ENCODE measurements at places on chromosomes 3 and 15. TPM values are rescaled to one million over a fixed set of nuclear protein-coding genes. Genes with fewer than 3 reads are reported as not detected.

Gene ABHD2
- 33.6 TPM for total RNA-seq

Gene ALAS1
- 41.5 TPM for total RNA-seq

Gene SLC27A2
- total RNA-seq = 3.2 TPM

Gene TMEM158
- total RNA-seq = 1.2 TPM

Gene CD86
- 0.98 TPM for total RNA-seq

Gene SPESP1
- 1.5 TPM for total RNA-seq

DNA sequence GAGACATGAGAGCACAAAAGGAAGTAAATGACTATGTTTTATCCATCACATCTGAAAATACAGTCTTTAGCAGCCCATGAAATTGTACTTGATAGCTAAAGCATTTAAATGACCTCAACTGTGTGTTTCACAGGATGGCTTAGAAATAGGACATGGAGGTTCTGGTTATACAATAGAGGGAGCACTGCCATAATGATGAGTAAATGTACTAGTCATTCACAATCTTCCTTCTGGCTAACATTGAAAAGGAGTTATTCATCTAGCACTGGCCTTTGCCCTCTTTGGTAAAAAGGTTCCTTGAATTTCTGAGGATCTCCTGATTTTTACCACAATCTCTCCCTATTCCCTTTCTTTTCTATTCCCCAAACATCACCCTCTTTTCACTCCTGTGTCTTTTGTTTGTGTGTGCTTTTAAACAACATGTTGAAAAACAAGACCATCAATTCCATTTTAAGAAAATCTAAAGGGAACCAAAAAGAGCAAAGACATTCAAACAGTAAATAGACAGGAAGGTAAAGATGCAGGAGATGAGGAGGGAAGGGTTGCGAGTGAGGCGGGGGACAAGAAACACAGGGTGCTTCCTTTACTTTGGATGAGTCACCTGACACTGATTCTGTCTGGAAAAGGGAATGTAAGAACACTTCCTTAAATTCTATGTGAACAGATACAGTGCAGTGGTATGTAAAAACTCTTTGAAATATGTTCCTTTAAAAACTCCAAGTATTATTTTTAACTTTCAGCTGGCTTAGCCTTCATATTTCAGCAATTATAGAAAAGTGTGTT lies 619.0 kb downstream of the MECOM start:
- no peak for DNase-seq

DNA sequence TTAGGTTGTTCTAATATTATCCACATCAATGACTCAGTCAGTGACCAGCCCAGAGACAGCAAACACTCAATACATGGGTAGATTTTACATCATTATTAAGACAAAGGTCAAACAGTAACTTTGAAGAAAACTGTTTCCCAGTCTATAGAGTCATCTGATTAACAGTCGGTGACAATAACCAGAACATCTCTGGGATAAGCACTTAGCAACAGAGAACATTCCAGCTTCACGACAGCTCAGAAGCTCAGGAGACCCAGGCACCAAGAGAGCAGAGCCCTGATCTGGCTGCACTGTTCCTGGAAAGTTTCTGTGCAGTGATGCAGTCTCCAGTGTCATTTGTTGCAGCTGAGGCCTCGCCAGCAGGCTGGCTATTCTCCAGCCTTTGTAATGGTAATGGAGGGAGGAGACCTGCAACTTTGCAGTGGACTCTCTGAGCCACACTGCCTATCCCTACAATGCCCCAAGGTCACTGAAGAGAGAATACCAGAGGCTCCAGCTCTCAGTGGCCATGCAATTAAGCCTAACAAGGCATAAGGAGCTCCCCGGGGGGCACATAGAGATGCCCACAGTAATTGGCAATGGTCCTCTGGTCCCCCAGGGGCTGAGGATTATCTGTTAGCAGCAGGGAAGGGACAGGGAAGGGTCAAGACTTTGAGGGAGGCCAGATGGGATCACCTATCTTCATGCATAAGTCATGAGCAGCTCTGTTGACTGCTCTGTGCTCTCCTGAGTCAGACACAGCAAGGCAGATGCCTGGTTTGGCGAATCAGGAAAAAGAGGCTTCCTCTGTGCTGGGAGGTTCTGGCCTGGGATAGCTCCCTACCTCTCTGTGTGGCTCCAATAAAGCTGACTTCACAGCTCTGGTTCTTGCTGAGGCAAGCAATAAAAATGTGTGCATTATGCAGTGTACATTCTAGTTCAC lies 163.6 kb downstream of the CTNNB1 start:
- no peak for DNase-seq

DNA sequence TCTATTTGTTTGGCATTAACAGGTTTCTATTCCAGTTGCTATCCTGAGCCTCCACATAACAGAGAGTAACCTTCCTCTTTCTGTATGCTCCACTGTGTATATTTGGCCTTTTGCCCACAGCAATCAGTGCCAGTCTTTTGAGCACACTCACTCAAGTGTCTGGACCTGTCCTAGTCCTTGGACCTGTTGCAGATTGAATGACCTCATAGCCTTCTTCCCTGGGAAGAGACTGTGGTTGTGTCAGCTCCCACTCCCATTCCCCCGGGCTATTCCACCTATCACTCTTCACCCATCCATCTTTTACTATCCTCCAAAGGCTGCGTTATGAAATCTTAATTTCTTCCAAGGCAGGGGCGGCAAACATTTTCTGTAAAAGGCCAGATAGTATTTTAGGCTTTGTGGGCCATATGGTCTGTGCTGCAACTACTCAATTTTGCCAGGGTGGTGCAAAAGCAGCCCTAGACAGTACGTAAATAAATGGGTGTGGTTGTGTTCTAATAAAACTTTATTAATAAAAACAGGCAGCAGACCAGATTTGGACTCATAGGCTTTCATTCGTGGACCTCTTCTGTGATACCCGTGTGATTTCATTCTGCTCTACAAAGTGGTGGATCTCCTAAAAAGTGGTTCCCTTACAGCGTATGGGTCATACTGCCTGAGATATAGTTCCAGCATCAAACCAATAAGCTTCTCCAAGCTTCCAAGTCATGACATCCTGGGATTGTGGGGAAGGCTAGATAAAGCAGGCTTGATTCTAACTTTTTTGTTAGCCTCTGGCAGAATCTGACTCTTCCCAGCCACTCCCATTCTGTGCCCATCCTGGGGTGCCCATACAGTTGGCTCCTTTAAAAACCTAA lies 57.4 kb downstream of the CDAN1 start:
- no peak for DNase-seq

GRCh38 chr3:158233791-158234190 lies 123.9 kb downstream of the RSRC1 start:
- DNase-seq = no peak

DNA sequence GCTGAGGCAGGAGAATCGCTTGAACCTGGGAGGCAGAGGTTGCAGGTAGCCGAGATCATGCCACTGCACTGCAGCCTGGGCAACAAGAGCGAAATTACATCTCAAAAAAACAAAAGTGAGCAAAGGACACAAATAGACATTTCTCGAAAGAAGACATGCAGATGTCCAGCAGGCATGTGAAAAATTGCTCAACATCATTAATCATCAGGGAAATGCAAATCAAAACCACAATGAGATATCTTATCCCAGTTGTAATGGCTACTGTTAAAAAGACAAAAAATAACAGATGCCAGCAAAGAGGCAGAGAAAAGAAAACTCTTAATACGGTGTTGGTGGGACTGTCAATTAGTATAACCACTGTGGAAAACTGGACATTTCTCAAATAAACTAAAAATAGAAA lies 20.9 kb downstream of the ASB7 start:
- DNase-seq = no peak

DNA sequence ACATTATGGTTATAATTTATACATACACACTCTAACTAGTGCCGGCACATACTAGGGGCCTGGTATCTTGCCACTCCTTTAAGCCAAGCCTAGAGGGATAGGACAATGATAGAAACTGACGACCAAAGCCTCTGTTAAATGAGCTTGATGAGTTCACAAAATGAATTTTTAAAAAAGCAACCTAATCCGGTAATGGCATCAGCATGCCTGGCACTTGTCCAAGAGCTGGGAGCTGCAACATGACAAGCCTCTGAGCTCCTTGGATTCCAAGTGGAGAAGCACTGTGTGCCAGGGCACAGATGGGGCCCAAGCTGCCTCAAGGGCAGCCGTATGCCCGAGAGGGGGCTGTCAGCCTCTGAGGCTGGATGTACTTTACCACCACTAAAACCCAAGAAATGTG lies 9.7 kb downstream of the ETV5 start:
- DNase-seq = no peak

- no peak for DNase-seq
Observed at GRCh38 chr3:1456781-1457311, 364.0 kb downstream of the CNTN6 start.

- no peak for DNase-seq
Observed at GRCh38 chr15:38226608-38227266, 25.9 kb upstream of the SPRED1 start.

DNA sequence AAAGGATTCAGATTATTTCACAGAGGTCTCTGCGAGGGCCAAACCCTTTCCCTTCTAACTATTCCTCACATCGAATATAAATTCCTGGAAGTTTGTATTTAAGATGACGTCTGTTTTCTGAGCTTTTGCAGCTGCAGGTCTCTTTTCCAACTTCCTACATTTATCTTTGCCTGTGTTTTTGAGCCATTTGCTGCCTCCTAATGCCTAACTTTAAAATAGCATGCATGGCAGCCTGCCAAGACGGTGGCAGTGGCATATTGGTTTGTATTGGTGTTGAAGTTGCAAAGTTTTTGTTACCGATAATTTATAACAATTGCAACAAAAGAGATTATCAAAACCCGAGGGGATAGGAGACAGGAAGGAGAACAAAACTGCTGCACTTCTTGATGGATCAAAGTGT lies 187.1 kb upstream of the DNAJC19 start:
- no peak for DNase-seq

- no peak for DNase-seq
Observed at GRCh38 chr15:35858707-35859106, 312.7 kb upstream of the DPH6 start.

DNA sequence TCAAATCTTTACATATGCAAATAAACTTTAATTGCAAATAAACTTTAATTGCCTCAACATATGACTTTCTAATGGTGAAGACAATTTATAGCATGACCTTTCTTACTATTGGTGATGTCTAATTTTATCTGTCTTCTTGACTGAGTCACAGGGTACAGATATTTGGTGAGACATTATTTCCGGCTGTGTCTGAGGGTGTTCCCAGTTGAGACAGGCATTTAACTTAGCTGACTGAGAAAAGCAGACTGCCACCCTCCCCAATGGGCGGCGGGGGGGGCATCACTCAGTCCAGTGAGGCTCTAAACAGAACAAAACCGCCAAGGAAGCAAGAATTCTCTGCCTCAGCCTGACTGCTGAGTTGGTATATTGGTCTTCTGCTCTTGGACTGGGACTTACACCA lies 160.0 kb downstream of the TBL1XR1 start:
- no peak for DNase-seq

DNA sequence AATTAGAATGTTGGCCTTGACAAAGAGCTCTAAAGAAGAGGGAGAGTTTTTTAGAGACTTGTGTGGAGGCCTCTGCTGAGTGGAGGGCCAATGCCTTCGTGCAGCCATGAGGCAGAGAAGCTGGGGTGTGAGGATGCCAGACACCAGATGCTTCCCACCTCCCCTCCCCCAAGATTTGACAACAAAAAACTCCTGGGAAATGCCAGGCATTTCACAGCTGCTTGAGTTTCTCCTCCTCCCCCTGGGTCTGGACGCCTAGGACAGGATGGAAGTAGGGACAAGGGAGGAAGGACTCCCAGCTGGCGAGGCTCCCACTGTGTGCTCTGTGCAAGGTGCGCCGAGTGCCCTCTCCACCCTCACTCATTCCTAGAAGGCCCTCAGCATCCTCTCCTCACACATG lies 20.1 kb downstream of the TGM4 start:
- DNase-seq = no peak

DNA sequence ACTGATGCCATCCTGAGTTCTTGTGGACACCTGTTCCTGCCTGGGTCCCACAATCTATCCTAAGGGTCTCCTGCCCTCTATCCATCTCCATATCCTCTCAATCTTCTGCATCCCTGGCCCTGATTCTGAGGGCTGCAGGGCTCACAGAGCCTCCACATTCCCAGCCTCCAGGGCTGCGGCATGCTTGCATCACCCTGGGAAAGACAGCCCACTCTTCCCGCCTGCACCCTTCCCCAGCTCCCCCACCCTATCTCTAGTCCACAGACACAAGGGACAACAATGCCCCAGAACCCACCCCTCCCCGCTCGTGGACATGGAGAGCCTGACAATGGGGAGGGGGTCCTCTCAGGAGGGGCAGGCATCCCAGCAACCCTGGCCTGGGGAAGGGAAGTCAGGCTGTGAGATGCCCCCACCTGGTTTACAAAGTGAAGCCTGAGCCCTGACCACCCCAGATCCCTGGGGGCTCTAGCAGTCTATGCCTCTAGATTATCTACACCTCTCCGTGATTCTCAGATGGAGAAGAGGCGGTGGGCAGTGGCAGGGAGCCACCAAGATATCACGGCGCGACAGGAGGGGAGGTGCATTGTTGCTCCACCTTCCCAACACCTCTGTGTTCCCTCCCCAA lies 10.3 kb downstream of the SEMA3G start:
- no peak for DNase-seq

GRCh38 chr3:122880624-122881023 lies 85.8 kb downstream of the SLC49A4 start:
- DNase-seq = no peak
